SHP77 treated with DMSO at 0.1 percent for 48 hours (cell line): ENCODE measurements at places on chromosomes 13 and 19.

DNA sequence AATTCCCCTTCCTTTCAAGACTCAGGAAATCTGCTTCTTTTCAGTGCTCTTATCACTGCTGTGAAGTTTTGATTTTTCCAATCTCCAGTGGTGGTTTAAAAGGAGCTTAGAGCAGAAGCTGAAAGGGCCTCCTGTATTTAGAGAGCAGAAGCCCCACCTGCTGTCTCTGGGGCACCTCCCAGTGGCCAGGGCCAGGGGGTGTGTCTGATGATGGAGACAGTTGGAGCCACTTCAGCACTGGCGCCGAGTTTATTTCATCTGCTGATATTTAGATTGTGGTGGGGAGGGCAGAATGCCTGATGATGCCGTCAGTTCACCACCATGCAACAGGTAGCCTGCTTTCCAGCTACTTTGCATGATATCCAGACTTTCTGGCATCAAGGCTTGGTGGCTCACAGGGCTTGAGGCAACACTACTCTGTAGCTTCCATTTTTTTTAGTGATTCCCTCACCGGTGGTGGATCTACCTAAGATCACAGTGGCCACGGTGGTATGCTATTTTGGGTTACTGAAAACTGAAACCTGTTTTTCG, 371.9 kb downstream of the KCNRG start:
- DNase-seq: peak; percentile 72

DNA sequence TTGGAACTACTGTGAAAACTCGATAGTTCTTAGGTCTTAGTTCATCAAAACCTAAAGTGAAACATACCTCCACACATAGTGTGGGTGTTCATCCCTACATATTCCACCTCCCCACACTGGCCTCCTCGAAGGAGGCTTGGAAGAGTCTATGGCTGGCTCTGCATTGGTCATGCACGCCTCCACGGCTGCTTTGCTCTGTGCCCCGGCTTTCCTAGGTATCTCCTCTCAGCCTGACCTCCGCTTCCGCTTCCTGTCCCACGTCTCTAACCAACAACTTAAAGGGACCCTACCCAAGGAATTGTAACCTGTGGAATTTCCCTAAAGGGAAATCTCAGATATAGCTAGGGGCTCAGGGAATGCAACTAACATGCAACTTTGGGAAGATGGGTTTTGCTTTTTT, 79.7 kb upstream of the MBNL2 start:
- peak; percentile 83 for DNase-seq

DNA sequence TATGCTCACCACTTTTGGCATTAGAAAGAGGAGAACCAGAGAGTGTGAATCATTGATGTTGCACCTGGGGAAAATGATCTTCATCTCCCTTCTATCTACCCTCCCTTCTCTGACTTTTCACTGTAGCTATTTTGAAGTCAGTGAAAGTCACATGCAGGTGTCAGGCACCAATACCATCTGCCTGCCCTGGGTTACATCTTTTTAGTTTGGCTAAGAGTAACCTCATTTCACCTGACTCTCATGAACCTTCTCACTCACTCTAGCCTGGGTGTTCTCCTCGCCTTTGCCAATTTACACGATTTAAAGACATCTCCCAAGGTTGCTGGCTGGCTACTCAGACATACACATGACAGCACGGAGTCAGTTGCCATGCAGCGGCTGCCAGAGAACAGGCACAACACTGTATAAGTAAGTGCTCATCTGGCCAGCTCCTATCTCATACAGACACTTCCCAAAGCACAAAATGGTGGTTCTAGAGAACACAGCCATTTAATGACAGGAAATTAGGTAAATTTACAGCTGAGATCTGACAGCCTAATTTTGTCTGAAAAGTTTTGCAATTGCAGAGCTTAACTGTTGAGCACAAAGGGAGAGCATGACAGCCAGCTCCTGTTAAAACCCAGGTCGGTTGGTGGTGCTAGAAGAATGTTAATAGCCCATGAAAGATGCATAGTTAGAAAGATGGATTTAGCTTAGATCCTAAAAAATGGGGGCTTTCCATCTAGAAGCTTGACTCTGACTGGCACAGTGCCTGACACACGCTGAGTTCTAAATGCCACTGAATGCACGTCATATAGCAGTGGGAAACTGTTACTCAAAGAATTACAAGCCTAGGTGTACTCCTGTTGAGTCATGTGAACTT, 32.5 kb downstream of the LCP1 start:
- no peak for DNase-seq

DNA sequence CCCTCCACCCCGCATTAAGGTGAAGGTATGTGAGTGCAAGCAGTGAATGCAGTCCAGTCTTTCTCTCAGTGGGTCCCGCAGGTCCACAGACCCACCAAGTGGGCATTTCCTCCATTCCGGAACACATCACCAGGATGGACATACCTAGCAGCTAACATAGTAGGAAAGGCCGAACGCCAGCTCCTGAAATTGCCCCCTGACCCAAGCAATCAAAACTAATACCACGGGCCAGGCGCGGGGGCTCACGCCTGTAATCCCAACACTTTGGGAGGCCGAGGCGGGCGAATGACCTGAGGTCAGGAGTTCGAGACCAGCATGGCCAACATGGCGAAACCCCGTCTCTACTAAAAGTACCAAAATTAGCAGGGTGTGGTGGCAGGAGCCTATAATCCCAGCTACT, 71.7 kb upstream of the VSTM2B start:
- DNase-seq: no peak

DNA sequence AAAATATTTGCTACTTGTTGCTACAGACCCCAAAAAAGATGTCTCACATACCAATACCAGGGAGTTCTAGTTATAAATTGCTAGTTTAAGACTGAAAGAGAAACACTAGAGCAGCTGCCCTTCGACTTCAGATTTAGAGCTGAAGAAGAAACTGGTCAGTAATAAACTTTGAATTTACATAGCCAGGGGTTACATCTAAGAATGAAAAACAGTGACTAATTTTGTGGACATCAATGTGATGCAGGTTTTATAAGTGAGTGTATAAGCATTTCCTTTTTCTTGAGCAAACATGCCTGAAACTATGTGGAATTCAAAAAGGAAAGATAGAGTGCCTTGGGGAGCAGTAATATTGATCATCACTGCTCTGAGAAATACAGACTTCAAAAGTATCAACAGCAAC, 724.9 kb upstream of the MIR17HG start:
- no peak for DNase-seq

DNA sequence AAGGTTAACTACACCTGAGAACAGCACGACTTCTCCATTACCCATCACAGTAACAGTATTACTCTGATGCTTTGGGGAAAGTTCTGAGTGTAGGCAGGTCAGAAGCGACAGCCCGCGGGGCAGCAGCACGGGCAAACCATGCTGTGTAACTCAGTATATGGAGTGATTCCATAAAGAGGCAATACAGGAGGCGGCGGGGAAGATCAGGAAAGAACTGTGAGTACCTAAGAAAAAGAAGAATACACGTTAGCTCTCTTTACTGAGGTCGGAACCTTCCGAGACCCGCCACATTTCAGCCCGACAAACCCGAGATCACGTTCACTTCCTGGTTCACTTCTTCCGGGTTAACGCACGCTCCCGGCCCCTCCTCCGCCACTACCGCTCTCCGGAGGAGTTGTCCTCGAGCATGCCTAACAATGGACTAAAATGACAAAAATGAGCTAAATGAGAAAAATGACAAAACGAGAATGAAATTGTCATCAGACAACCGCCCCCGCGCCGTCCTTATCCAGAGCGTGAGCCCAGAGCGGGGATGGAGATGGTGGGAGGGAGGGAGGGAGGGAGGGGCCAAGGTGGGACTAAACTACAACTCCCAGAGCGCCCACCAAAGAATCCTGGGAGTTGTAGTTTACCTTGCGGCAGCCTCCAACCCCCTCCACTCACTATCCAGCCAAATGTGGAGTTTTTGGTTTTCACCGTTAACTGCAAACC, at the start of gene MTRF1:
Gene MTRF1 (minus strand): TSS at position 316 of the 711 bp plus-strand sequence. CDS start 2,669 bp downstream, outside the sequence.
- peak; percentile 73 for DNase-seq

GRCh38 chr13:81051873-81052272, 710.9 kb upstream of the SPRY2 start:
- DNase-seq: no peak

DNA sequence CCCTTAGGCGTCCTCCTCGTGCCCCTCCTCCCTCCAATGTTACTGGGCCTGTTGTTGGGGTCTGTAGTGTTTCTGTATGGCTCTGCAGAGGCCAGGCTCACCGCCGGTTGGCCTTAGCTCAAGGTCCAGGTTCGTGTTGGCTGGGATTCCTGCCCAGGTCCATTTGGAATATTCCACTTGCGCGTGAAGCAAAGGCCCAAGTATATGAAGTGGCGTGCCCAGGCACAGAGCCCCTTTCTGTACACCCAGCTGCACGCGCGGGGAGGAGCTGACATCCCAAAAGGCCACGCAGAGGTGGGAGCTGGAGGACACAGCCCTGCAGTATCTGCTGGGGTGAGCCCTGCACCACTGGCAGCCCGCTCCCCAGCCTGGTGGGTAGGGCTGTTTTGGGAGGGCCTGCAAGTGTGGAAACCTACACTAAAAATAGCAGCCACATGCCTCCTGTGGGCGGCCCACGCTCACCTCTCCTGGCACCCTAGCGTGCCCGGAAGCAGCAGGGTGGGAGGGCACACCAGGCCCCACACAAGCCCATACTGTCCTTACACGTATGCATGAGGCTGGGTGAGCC, 30.2 kb downstream of the CRTC1 start:
- no peak for DNase-seq

DNA sequence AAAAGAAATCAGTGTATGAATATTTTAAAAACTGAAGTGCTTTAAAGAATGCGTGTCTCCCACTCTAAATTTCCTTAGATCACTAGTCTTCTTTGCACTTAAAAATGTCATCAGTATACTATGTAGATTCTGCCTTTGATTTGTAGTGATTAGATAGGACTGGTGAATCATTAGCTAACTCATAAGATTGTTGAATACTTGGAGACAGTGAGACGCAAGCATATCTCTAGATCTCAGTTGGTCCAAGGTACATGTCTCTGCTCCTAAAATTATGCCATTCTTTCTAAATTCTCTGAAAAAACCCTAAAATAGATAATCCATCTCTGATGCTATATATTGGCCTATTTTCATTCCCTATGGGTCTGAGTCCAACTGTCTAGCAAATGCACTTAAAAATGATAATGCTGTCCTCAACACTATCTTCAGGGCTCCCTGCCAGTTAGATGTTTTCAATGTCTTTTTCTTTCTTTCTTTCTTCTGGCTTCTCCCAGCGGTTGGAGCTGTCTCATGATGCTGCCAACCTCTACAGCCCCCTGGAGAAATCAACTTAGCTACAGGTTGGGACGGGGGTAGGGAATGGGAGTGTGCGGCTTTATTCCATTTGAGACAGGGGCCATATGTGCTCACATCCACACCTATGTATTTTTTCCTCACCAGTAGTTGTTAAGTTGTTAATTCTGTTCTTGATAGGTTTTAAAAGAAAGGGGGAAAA, 301.0 kb downstream of the NDFIP2 start:
- DNase-seq: no peak

DNA sequence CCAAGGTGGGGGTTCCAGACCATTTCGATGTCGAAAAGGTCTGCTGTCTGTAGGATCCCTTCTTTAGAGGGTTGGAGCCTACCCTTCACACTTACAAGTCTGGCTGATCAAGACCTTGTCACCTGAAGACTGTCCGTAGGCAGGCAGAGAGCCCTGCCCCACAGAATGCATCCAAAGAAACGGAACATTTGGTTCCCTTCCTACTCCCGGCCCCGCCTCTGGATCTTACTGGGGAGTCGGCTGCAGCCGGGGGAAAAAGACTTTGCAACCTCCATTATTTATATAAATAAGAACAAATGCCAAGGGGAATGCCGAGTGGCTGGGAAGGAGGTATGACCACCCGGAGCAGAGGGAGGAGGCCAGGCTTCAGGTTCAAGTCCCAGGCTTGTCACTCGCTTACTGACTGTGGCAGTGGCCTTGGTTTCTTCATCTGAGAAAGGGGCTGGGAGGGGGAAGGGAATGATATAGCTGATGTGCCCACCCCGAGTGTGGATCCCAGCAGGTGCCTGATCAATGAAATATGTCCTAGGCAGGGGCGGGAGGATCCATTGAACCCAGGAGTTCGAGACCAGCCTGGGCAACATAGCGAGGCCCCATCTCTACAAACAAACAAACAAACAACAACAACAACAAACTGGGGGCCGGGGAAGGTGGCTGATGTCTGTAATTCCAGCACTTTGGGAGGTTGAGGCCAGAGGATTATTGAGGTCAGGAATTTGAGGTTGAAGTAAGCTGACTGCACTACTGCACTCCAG, 48.7 kb downstream of the RFX2 start:
- DNase-seq: no peak

DNA sequence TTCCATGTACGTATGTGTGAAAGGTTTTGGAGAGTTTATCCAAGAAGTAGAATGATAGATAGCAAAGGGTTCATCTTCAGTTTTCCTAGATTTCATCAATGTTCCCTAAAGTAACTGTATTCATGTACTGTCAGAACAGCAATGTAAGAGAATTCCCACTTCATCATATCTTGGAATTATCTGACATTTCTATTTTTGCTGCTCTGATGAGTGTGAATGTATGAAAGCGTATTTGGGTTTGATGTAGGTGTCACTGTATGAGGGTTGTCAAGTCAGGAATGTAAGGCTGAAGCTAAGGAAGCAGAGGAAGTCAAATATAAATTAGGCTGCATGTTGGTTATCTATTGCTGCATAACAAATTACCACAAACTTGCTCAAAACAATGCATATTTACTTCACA, 7.2 kb upstream of the KATNAL1 start:
- no peak for DNase-seq

- DNase-seq: no peak
Observed at GRCh38 chr19:55231391-55232285, 3.1 kb upstream of the TMEM86B start.

DNA sequence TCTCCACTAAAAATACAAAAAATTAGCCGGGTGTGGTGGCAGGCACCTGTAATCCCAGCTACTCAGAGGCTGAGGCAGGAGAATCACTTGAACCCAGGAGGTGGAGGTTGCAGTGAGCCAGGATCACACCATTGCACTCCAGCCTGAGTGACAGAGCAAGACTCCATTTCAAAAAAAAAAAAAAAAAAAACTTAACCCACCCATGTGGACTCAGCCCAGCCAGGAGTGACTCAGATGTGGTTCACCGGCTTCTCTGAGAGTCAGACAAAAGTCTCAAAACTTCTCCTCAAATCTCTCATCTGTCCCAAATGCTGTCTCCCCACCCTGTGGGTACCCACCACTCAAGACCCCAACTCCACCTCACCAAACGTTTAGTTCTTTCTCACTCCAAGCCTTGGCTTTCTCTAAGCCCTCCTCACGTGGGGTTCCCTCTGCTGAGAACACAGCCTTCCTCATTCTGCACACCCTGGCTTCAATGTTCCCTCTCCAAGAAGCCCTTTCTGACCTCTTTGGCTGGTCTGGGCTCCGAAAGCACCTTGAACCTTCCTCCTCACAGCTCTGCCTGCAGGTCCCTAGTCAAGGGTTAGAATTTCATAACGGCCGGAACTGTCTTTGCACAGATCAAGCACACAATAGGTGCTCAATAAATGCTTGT, 11.1 kb upstream of the RAB3A start:
- no peak for DNase-seq

- peak; percentile 31 for DNase-seq
Observed at GRCh38 chr13:91078093-91078679, 269.3 kb upstream of the MIR17HG start.

- no peak for DNase-seq
Observed at GRCh38 chr13:28753208-28753892, 34.6 kb upstream of the SLC46A3 start.

GRCh38 chr13:79660361-79660760, 179.4 kb downstream of the NDFIP2 start:
- DNase-seq: no peak

GRCh38 chr13:109418111-109418510, 368.3 kb downstream of the IRS2 start:
- DNase-seq: no peak

GRCh38 chr13:44296856-44297255, 76.8 kb upstream of the SERP2 start:
- DNase-seq: no peak

- no peak for DNase-seq
Observed at GRCh38 chr19:44818466-44819031, 9.6 kb downstream of the BCAM start.
